ENCODE measurements at places on chromosomes 4 and X.

GRCh38 chr4:165118256-165118909 lies 5.7 kb upstream of the TMEM192 start:
- no peak for DNase-seq

DNA sequence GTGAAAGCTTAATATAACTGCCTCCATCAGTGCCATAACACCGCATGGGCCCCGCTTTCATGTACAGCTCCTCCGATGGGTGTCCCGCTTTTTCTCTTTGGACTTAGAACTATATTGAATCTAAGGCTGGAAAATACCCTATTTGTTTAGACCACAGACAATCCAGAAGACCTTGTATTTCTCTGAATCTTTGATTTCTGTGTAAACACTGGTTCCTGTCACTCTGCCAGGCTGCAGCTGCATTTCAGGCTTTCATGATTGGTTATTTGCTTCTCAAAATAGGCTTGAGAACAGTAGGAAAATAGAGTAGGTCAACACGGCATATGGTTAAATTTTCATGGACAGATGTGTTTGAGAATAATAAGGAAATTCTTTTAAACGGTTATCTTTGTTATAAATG lies 80.0 kb downstream of the NWD2 start:
- DNase-seq: no peak

DNA sequence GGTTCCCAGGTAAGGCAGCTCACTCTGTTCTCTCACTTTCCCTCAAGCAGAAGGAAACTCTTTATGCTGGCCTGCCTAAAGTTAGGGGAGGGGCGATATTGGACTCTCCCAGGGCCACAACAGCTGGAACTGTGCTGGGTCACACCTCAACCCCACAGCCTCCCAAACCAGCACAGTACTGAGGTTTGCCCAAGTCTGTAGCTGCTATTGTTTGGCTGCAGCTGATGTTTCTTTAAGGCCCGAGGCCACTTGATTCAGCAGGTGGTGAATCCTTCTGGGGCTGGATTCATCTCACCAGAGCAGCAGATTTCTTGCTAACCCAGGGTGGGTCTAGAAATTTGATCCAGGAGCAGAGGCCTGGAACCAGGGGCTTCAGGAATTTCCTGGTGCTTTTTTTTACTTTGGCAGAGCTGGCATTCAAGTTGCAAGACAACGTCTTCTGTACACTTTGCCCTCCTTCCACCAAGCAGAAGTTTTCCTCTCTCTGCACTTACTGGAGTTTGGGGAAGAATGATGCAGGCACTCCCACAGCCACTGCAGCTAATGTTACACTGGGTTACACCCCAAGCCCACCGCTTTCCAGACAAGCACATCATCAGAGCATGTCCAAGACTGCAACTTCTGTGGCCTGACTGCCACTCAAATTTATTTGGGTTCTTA lies 544.7 kb upstream of the NDST4 start:
- no peak for DNase-seq

GRCh38 chrX:150833454-150834056 lies 64.9 kb downstream of the CD99L2 start:
- DNase-seq: no peak

DNA sequence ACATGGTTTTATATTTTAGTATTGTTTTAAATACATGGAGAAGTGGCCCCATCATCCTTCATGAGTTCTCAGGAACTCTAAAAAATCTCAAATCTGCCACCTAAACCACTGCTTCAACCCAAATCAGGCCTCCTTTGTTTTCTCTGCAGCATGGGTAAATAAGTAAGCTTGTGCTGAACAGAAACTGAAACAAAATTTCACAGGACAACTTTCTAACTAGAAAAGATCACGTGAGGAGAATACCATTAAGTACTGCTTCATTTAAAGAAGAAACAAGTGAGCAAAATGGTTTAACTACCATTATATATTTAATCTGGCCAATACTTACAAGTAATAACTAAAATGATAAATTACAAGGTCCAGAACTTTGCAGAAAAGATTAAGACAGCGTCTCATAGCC lies 2.5 kb downstream of the ARAP2 start:
- DNase-seq: peak; percentile 18

DNA sequence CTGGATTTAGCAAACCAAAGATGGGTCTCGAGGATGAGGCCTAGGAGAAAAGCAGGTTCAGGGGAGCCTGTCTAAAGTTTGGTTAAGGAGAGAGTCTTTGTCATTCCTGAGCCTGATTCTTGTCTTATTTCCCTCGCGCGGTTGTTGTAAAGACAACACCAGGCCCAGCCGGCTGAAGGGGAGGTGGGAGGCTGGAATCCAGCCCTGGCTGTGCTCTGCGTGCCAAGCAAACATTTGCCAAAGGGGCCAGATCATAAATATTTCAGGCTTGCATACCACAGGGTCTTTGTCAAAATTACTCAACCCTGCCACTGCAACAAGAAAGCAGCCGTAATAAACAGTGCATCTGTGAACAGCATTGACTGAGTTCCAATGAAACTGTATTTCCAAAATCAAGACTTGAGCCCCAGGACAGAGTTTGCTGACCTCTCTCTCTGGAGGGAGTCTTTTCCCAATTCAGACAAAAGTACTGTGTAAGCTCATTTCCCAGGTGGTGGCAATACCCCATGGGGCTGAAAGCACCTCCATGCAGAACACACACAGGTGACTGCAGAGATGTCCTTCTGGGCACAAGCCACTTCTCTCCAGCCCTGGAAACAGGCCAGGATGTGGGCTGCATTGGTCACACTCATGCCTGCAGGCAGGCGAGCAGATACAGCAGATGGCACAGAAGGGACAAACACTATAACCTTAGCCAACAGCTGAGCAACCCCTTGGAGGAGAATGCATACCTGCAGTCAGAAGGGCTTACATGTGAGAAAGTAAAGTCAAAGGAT lies 320.3 kb downstream of the STK32B start:
- DNase-seq: no peak

DNA sequence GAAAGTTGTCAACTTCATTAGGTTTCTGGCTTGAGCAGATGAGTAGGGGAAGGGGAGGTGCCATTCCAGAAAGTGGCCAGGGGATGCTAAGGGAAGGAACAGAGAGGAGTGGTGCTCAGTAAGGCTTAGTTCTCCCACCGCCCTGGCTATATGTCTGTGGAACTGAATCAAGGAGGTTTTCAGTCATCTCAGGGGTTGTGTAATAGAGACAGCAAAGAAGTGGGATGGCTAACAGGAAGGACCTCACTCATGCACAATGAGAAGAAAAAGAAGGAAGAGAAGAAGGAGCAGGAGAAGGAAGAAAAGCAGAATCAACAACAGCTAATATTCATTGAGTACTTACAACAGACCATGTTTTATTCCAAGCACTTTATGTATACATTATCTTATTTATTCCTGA lies 368.7 kb downstream of the MID1IP1 start:
- DNase-seq: no peak

- DNase-seq: no peak
Measured at GRCh38 chr4:127446427-127446885, 186.3 kb upstream of the INTU start.

GRCh38 chrX:139851730-139852129 lies 81.1 kb downstream of the ATP11C start:
- DNase-seq: no peak

DNA sequence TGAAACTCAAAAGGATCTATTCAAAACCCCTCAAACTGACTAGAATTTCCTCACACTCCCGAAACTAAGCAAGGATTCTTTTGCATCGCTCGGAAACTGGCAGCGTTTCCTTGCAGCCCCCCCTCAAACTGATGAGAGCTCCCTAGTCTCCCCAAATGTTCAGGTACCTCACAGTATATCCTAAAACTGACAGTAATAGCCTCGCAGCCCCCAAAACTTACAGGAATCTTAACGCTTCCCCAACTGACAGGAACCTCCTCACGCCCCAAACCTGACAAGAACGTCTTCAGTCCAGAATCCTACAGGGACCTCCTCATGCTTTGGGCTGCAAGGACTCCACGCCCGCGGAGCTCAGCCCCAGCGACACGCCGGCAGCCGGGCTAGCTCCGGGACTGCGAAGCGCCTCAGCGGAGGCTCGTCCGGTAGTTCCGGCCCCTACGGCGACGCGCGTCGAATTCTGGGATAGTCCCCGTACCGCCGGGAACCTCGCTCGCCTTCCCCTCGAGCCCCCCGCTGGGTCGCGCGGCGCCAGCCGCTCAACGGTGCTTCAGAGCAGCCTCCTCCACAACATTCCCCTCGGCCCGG lies 640 bp downstream of the PHF8 start:
- peak; percentile 45 for DNase-seq

- DNase-seq: no peak
Measured at GRCh38 chrX:153499341-153499740, 4.6 kb downstream of the BGN start.

- DNase-seq: no peak
Measured at GRCh38 chr4:153005899-153006381, 69.8 kb downstream of the FHDC1 start.

DNA sequence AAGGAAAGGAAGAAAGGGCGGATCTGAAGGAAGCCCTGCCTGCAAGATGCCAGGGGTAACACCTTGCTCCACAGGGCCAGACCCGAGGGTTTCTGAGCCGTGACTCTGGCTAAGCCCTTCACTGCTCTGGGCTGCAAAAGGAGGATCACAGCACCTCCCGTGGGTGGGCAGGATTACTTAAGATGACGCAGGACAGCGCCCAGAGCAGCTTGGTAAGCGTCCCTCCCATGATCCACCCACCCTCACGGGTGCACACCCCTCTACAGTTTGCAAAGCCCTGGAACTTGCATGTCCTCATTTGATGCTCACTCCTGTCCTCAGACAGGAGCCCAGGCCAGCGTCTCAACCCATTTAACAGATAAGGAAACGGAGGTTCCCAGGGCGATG lies 64.9 kb downstream of the CRMP1 start:
- DNase-seq: no peak

GRCh38 chrX:45347877-45348276 lies 147.2 kb upstream of the DIPK2B start:
- DNase-seq: no peak

DNA sequence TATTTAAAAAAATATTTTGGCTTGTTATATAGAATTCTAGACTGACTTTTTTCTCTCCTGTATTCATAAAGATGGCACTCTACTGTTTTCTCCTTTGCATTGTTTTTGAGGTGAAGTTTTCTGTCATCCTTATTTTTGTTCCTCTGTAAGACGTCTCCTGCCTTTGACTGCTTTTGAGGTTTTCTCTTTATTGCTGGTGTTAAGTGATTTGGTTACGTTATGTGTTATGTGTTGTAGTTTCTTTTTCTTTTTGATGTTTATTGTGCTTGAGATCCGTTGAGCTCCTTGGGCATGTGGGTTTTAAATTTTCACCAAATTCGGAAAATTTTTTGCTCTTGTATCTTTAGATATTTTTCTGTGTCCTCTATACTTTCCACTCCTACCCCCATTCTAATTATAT lies 50.0 kb downstream of the KDM6A start:
- DNase-seq: no peak

- no peak for DNase-seq
Measured at GRCh38 chr4:56698329-56698728, 17.2 kb upstream of the HOPX start.

- peak; percentile 1 for DNase-seq
Measured at GRCh38 chr4:2831611-2832308, 11.9 kb upstream of the ADD1 start.

GRCh38 chr4:56743550-56743949 lies 62.5 kb upstream of the HOPX start:
- DNase-seq: no peak

DNA sequence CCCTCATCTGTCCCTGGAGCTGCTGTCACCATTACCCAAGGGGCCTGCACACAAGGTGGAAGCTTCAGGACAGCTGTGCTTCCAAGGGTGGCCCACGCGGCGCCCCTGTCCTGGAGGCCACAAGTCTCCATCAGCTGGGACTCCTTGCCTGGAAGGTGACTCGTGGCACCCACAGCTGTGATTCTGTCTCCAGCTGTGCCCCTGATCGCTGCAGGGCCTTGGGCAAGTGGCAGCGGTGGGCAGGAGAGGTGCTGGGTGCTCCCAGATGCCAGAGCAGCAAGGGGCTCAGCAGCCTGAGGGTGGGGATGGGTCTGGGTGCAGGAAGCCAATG lies 9.0 kb upstream of the DUSP9 start:
- no peak for DNase-seq

- DNase-seq: peak; percentile 4
Measured at GRCh38 chr4:162891788-162892707, 274.6 kb downstream of the NAF1 start.

DNA sequence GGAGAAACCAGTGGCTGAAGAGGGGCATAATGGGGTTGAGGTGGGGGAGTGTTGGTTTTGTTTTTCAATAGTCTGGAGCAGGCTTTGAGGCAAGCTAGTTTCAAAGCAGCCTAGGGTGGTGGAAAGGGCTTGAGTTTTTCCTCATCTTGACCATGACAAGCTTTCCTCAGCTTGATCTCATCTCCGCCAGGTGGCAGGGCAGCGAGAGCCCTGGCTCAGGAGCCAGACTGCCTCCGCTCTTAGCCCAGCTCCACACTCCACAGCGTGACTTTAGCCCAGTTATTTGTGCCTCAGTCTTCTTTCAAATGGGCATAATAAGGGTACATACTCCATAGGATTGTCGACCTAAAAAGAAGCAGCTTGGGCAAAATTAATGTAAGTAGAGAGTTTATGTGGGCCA lies 29.9 kb upstream of the SOWAHD start:
- no peak for DNase-seq

- no peak for DNase-seq
Measured at GRCh38 chr4:142743121-142743825, 102.8 kb downstream of the INPP4B start.

- peak; percentile 89 for DNase-seq
Measured at GRCh38 chr4:8409264-8410065, 31.1 kb downstream of the ACOX3 start.

DNA sequence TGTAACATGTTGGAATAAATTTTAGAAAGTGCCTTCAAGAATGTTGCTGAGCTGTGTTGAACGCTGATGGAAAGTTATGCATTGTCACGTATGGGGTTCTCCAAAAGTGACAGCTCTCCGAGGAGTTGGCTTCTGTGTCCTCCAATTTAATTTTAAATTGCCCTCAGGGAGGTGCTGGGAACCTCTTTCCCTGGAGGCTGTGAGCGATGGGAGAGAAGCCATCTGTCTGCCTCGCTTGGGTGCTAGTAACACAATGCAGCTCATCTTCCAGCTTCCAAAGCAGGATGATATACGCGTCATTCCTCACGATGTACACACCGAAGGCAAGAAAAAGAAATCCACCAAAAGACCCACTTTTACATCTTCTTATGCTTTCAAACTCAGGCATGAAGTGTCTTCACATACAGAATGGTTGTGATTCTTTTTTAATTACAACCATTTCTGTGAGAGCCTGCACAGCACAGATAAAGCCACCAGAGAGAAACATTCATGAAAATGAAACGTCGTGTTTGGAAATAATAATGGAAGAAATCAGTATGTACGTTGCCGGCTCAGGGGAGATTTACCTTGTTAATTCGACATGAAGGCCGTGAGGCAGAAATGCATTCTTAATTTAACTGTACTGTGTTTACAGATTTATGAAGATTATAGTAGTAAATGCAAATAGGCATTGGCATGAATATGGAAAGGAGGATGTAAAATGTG lies 218.9 kb downstream of the ASMT start:
- DNase-seq: no peak

- no peak for DNase-seq
Measured at GRCh38 chr4:149988087-149988410, 90.2 kb upstream of the DCLK2 start.

- DNase-seq: no peak
Measured at GRCh38 chrX:73863852-73864251, 300.9 kb downstream of the CHIC1 start.
